ENCODE measurements at places on chromosomes 5 and 9. TPM values are rescaled to one million over a fixed set of nuclear protein-coding genes. Genes with fewer than 3 reads are reported as not detected.

The PCDHA9 gene
- 2.0 TPM for total RNA-seq

The ROPN1L gene
- total RNA-seq = 0.39 TPM

The SOHLH1 gene
- not detected for total RNA-seq

The MAP1B gene
- total RNA-seq = 316 TPM

GRCh38 chr5:89003563-89004036 is 120.6 kb upstream of the MEF2C start:
- no peak overlapping the region for H3K27ac ChIP-seq
- H3K4me1 ChIP-seq = no peaks in the 10 kb centered on the region
- no peaks in the 10 kb centered on the region for H3K36me3 ChIP-seq
- peak; percentile 90 for DNase-seq

DNA sequence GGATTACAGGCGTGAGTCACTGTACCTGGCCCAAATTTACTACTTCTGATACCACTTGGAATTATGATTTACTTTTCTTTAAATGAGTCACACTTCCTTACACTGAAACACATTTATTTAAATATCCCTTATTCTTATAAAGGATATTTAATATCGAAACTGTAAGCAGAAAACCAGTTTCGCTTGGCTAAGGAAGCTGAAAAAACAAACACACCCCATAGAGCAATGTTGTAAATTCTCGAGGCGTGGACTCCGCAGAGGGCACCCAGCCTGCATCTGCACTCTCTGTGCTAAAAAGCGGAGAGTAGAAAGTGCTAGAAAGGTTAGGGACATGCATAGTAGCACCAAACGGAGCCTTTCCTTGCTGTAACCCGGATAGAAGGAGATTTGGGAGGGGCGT is 86.5 kb downstream of the HMCN2 start:
- H3K36me3 ChIP-seq = no peaks in the 10 kb centered on the region
- no peak overlapping the region for H3K27ac ChIP-seq
- H3K4me1 ChIP-seq = no peaks in the 10 kb centered on the region
- peaks cover 9% of the 10 kb centered on the region for H3K27me3 ChIP-seq
- DNase-seq = no peak
- no peak overlapping the region for H3K4me3 ChIP-seq

All from chondrocyte (in vitro differentiated cells).